ENCODE measurements at places on chromosomes 3 and 15.

DNA sequence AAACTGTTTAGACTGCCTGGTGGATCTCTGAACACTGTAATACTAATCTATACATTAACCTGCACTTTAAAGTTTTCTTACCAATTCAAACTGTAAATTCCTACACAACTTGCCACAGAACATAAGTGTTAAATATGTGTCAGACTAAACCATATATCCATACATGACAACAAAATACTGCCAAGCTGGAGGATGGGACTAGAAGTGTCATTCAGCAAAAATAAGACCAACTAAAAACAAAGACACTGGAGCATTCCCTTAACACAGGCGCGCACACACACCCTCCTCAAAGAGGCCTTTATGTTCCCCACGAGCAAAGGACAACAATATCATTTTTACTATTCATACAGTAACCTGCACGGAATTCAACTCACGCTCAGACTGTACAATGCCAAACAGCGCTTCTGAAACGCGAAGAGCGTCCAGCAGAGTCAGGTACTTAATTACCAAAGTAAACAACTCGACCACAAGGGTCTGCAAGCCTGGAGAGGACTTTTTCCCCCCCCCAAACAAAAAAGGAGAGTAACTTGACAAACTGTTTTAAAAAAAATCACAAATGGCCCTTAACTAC, 1.1 kb downstream of the DCUN1D1 start:
- no peak for DNase-seq

GRCh38 chr3:122076491-122077292, 21.5 kb downstream of the CD86 start:
- DNase-seq = no peak

- no peak for DNase-seq
These were observed 493.1 kb downstream of the MECOM start for GRCh38 chr3:169170456-169170855.

DNA sequence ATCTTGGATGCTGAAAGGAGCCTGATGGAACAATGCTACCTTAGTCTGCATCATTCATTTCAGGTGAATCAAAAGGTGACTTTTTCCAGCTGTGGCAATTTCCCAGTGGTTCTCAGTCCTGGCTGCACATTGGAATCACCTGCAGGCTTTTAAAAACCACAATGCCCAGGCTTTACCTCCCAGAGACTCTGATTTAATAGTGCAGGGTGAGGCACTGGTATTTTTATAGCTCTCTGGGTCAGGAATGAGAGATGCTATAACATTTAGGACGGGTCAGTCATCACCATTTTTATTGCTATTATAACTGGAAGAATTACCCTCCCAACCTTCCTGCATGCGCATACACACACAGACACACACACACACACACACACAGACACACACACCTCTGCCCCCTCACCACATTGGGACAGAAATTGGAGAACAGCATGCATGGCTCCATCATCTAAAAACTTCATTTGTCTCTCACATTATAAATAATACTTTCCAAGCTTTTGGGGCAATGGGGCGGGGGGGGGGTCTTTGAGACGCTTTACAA, 41.1 kb downstream of the LARP6 start:
- no peak for DNase-seq

DNA sequence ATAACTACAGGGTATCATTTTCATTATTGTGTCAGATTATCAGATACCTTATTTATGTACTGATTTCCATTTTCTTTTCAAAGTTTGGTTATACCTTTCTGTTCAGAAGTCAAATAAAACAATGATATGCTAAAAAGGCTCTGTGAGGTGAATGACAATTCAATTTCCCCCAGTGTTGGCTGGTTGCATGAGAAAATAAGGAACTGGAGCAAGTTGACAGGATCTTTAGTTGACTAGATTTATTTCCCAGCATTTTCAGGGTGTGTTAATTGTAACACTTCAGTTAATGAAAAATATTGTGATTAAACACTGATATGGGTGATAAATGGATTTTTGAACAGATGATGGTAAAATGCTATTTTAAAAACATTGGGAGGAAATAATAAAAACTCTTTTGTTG, 122.8 kb upstream of the FAM3D start:
- no peak for DNase-seq
